ENCODE measurements at places on chromosomes 5 and 9. TPM values are rescaled to one million over a fixed set of nuclear protein-coding genes. Genes with fewer than 3 reads are reported as not detected.

Gene FCN1
- 0.76 TPM for total RNA-seq

DNA sequence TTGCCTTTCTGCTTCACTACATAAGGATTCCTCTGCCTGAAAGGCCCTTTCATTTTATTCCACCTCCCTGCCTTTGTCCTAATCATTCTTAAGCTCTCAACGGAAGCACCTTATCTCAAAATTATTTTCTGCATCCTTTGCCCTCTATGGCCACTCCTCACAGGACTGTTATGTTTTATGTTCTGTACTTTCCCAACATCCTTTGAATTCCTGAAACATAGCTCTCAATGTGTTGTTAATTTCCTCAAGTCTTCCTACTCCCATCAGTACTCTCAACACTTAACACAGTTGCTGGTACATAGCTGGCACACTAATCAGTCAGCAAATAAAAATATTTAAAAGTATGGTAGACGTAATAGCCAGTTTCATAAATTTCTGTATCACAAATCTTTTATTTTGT is 193.0 kb downstream of the RFX3 start:
- DNase-seq: no peak

GRCh38 chr5:92852219-92852618 is 728.8 kb downstream of the NR2F1-AS1 start:
- no peak for DNase-seq

GRCh38 chr5:141506381-141507155 is 17.7 kb downstream of the PCDHGC5 start:
- DNase-seq: no peak

Gene ZNF474
- total RNA-seq: 0.57 TPM

GRCh38 chr9:114867327-114867726 is 61.5 kb upstream of the TNFSF15 start:
- no peak for DNase-seq

Gene PCDHA5
- 0.09 TPM for total RNA-seq

- no peak for DNase-seq
Measured at GRCh38 chr5:76489877-76490688, 87.0 kb downstream of the IQGAP2 start.

Gene PCDHGA6
- 2.9 TPM for total RNA-seq

Gene LECT2
- total RNA-seq: not detected

GRCh38 chr5:105663671-105664070 is 2007.1 kb downstream of the EFNA5 start:
- no peak for DNase-seq

DNA sequence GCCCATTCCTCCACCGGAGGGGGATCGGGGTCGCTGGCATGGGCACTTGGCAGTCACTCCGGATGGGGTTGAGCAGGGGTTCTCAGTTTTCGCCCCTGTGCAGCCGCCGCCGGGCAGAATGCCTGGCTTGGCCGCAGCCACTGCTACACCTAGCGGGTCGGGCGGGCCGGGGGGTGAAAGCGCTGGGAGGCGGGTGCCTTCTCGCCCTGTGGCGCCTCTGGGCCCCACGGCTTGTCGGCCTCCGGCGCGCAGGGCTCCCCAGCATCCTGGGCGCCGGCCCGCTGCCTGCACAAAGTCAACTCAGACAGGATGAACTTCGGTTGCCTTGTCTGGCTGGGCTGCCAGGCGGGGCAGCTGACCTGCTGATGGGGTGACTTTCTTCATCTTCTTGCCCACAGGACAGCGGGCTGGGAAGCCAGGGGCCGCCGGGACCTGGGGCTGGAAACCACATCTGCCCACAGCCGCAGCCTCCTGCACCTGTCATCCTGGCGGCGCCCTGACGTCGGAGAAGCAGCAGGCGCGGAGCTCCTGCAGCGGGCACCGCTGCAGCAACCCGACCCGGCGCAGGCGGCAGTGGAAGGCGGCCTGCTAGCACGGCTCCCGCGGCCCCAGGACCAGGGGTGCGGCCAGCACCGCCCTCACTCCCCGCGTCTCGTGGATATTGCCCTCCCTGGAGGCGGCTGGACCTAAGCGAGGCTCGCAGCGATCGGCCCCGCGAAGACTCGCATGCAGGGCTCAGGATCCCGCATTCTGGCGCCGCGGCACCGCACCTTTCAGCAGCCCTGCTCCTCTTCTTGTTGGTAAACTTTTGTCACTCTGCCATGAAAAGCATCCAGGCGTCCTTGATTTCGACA is 1.3 kb upstream of the ANKRD18A start:
- no peak for DNase-seq

Gene PRR16
- total RNA-seq: 2.3 TPM

DNA sequence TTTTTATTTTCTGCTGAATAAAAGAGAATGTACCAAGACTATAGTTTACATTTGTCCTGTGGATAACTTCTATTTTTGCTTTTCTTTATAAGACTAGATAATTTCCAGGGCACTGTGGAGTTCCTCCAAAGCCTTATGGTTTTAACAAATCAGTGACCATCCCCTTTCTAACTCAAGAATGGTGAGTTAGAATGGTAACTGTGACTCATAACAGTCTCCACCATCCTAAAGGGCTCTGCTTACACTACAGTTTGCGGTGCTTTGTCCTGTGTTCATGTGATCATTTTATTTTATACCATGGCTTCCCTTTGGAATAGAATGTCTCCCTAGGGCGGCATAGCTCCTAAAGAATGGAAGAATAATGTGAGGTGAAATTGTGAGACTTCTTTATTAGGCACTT is 30.2 kb downstream of the WDR36 start:
- no peak for DNase-seq

Gene TRIM52
- total RNA-seq: 2.0 TPM

- no peak for DNase-seq
Measured at GRCh38 chr9:18707061-18707461, 233.1 kb downstream of the ADAMTSL1 start.

Gene DBH
- not detected for total RNA-seq

- no peak for DNase-seq
Measured at GRCh38 chr9:92781899-92782298, 17.3 kb upstream of the BICD2 start.

GRCh38 chr5:109982966-109983534 is 293.3 kb downstream of the MAN2A1 start:
- DNase-seq: no peak

Gene TSTD2
- total RNA-seq: 9.0 TPM

Gene PRUNE2
- 10.4 TPM for total RNA-seq

- DNase-seq: no peak
Measured at GRCh38 chr9:11086561-11086960, 473.8 kb upstream of the PTPRD start.

Gene LYRM7
- 6.6 TPM for total RNA-seq

- DNase-seq: no peak
Measured at GRCh38 chr9:77237896-77238295, 60.6 kb downstream of the VPS13A start.

GRCh38 chr5:60806591-60807243 is 37.4 kb downstream of the ELOVL7 start:
- no peak for DNase-seq

- DNase-seq: no peak
Measured at GRCh38 chr5:35919191-35919590, 19.2 kb downstream of the CAPSL start.

Gene LHFPL2
- total RNA-seq: 2.2 TPM

GRCh38 chr5:52809884-52810283 is 22.2 kb downstream of the ITGA1 start:
- DNase-seq: no peak

Gene KLF4
- 94.8 TPM for total RNA-seq

GRCh38 chr5:136108180-136108611 is 24.4 kb upstream of the SMAD5 start:
- DNase-seq: no peak

GRCh38 chr9:2159521-2160454 is 144.6 kb downstream of the SMARCA2 start:
- DNase-seq: no peak

DNA sequence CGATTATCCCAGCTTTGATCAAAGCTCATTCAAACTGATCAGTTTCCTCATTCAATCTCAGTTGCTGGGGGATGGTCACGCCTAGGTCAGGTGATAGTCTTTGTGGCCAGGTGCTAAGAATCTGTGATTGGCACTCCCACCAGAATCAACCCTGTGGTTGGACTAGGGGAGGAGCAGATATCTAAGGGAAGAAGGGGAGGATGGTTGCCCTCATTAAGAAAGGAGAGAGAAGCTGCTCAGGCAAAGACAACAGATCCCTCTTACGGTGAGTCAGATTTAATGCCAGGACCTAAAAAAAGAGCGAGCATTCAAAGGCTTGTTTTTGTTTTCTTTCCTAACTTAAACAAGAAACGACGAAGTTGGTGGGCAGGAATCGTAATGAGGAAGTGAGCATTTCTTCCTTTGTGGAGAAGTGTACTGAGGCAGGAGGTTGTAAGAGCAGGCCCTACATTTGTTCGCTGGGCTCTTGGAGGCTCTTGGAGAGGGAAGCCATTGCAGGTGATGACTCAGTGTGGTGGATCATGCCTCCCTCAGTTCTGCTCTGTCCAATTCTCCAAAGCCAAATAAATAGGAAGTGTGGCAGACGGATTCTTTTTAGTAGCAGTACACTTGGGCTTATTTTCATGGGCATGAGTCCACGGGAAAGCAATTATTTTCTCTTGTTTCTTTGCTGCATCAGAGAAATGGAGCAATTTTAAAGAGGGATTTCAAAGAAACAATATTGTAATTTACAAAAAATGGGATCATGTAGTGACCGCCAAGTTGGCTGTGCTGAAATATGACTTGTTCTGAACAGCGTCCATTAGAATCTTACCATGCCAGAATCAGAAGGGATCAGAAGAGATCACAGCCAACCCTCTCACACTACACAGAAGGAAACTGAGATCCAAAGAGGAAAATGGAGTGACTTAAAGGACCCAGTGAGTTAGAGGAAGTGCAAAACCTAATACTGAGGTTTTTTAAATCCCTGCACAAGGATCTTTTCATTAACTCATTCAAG is 18.7 kb upstream of the TGFBR1 start:
- DNase-seq: no peak

GRCh38 chr5:118968925-118969375 is 19.4 kb downstream of the DTWD2 start:
- no peak for DNase-seq

GRCh38 chr9:36119476-36119875 is 17.1 kb upstream of the GLIPR2 start:
- no peak for DNase-seq

DNA sequence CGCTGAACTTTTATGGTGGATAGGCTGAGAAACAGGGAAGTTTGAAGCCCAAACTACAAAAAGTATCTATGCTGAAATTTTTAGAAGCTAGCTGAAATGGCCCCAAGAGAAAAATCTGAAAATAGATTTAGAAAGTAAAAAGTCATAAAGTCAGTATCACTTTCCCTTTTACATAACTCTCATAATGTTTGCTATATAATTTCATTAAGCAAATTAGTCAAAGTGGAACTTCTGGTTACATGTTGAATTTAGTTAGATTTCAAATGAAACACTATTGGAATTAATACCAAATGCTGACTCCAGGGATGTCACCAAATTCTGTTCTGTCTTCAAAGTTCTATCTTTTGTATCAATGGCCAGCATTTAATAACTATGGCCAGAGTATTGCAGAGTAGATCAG is 126.9 kb downstream of the TTC39B start:
- DNase-seq: no peak
